ENCODE measurements at places on chromosomes 12 and 14.
A peak's percentile ranks its signal among the peaks of the same experiment; 100 is the strongest.

- no peak for DNase-seq
These were observed 257.8 kb upstream of the CCDC196 start for GRCh38 chr14:66228267-66228970.

DNA sequence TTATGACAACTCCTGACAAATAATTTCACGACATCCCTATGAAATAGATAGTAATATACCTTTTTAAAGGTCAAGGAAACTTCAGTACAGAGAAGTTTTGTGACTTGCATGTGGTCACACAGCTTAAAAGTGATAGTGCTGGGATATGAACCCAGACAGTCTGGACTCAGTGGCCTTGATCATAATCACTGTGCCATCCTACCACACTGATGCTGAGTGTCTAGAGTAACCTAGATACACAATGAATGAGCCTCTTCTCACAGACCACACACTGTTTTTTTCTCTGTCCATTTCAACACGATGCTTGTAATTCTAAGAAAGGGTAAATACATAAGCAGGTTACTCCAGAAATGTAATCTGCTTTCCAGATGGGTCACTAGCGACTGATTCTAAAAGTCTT is 88.2 kb downstream of the SYNE2 start:
- DNase-seq, result no peak

DNA sequence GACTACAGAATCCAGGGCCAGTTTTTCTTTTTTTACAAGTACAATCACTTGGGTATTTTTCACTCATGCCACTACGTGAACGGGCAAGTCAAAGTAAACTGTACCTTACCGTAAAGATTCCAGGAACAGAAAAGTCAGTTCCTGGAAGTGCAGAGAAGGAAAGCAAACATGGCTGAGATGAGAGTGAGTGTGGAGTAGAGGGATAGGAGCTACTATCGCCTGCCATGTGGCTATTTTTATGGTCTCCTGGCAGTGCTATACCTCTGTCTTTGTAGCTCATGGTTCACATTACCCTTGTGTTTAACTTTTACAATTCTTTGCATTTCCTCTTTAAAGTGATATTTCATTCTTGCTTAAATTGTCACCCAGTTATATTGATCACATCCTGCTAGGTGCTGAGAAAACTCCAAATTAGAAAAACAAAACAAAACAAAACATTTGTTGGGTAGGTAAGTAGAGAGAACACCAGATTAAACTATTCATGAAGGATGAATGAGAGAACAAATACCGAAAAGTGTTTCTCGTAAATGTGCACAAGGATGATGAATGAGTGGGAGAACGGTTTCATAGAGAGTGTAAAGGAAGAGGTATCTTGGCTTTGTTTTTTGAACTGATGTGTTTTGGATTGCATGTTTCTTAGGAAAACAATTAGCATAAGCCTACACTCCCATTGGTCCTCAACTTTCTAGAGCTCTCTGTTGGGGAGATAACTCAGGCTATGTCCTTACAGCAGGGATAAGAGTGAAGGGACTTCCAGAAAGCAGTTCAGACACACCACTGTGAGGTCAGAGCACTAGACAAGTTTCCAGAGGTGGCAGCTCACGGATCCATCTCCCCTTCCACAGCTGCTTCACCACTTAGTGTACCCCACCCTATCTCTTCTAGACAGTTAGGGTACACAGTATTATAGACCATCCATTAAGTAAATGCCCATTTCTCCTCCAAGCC is 163.7 kb downstream of the IPO8 start:
- no peak for DNase-seq

- no peak for DNase-seq
These were observed 2.0 kb upstream of the SETD1B start for GRCh38 chr12:121801595-121802484.

GRCh38 chr12:88625356-88625755 is 45.1 kb upstream of the KITLG start:
- DNase-seq, result no peak

- no peak for DNase-seq
These were observed 136.4 kb downstream of the KIF26A start for GRCh38 chr14:104274806-104275205.

DNA sequence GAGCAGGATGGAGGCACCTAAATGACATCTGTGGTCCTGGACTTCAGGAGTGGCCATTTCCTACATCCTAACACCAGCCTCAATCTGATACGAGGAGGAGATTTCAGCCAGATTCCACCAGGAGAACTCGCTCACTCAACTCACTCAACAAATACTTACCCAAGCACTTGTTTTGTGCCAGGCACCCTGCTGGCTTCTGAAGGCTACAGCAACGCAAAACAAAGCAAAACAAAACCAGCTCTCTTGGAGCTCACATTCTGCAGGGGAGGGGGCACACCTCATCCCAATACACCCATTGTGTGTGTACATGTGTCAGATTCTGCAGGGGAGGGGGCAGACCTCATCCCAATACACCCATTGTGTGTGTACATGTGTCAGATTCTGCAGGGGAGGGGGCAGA is 144.8 kb downstream of the PIWIL1 start:
- DNase-seq, result no peak

- no peak for DNase-seq
These were observed 53.6 kb upstream of the CD163 start for GRCh38 chr12:7557227-7557626.

DNA sequence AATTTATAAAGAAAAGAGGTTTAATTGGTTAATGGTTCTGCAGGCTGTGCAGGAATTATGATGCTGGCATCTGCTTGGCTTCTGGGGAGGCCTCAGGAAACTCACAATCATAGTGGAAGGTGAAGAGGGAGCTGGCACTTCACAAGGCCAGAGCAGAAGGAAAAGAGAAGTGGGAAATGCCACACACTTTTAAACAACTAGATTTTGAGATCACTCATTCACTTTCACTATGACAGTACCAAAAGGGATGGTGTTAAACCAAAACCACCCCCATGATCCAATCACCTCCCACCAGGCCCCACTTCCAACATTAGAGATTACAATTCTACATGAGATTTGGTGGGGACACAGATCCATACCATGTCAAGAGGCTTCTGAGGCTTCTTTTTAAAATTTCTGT is 62.6 kb downstream of the SLC38A4 start:
- no peak for DNase-seq

DNA sequence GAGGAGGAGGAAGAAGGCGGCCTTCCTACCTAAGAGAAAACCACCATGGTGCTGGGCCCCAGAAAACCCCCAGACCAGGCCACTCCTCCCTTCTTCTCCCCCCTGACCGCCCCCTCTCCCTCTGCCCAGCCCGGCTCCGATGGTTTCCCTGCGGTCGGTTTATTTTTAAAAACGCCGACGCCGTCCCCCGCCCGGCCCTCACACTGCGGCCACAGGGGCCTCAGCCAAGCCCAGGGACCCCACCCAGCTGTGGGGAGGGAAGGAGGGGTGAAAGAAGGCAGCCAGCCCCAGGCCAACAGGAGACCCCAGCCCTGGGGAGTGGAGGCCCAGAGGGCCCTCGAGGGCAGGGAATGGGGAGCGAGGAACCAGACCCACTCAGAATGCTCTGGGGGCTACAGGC is 3.4 kb downstream of the SP7 start:
- DNase-seq, result no peak

DNA sequence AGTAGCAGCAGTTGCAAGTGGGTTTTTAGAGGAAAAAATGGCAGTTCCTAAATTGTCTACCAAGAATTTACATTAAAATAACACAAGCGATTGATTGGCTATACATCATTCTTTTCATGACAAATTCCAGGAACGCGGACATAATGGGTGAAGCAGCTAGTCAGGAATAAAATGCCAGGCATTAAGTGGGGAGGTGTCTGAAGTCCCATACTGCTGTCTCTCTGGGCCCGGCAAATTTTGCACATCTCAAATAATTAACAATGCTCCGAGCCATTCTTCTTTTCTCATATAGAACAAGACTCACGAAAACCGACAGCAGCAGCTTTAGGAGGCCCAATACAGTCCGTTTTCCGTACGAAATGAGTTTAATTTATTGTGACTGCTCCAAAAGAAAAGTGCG is 696 bp downstream of the RPL36AL start:
- DNase-seq, result no peak

GRCh38 chr12:9651265-9651729 is 18.2 kb upstream of the CLEC2D start:
- peak; percentile 76 for DNase-seq

- no peak for DNase-seq
These were observed 34.4 kb downstream of the BTG1 start for GRCh38 chr12:92111256-92111655.

GRCh38 chr14:72416892-72417291 is 477.0 kb downstream of the DPF3 start:
- DNase-seq, result no peak

GRCh38 chr14:73234586-73235394 is 2.5 kb upstream of the PAPLN start:
- no peak for DNase-seq

GRCh38 chr12:79482323-79482722 is 208.4 kb downstream of the PAWR start:
- DNase-seq, result no peak

- no peak for DNase-seq
These were observed 10.0 kb upstream of the RHEBL1 start for GRCh38 chr12:49079793-49080192.

GRCh38 chr14:100504372-100505078 is 82.7 kb downstream of the BEGAIN start:
- no peak for DNase-seq
